ENCODE measurements at places on chromosomes 7 and 10.
A peak's percentile ranks its signal among the peaks of the same experiment; 100 is the strongest.

DNA sequence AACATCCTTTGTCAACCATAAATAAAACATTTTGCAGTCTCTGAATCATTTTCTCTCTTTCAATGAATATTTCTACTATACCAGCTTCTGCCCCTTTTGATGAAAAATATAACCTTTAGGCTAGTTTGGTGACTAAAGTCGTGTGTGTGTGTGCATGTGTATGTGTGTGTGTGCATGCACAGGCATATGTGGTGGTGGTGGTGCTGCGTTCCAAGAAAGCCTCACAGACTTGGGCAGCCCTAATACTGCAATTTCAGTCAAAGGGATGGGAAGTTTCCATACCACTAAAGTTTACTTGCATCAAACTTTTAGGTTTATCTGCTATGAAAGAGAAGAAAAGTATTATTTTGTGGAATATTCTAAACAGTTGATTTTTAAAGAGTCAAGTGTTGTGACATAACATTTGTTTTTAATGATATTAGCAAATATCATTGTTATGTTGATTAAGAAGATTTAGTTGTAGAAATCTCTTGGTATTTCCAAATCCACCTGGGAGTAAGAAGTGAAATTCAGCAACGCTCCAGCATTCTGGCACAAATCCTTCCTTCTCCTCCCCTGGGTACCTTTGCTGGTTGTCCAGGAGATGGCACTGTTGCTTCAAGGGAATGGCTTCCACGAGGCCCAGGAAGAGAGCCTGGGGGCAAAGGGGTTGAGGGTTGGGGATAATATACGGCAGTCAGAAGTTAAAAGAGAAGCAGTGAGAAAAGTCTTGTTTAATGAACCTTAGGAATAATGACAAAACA is 41.5 kb downstream of the ASB4 start:
- DNase-seq = no peak

DNA sequence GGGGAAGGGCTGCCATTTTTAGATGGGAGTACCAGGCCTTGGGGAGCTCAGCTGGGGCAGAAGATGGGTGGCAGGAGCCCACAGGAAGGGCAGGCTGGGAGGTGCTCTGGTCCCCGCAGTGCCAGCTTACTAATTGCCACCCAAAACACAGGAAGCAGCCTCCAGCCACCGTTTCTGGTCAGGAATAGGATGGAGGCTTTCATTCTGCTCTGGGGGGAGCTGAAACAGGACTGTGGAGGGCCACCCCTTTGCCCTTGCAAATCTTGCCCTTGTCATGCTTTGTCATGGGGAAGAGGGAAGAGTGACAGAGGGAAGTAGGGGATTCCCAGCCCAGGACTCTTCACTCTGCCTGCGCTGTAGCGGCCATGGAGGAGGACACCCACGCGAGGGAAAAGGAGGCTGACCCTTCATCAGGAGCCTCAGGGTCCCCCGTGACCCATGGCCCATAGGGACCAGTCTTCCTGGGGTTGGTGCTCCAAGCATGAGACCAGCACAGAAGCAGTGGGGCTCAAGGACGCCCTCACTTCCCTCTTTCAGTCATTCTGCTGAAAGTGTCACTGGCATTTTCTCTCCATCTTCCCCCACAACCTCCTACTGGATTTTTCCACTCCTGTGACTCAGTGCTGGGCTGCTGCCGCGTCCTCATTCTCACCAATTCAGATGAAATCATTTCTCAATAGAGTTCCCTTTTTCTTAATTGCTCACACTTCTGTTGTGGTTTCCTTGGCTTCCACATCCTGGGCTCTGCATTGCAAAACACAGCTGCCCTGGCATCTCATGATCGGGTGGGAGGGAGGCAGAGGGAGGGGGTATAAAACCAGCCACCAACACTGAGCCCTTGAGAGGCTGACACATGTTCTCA is 61.9 kb downstream of the MKI67 start:
- peak; percentile 51 for DNase-seq

DNA sequence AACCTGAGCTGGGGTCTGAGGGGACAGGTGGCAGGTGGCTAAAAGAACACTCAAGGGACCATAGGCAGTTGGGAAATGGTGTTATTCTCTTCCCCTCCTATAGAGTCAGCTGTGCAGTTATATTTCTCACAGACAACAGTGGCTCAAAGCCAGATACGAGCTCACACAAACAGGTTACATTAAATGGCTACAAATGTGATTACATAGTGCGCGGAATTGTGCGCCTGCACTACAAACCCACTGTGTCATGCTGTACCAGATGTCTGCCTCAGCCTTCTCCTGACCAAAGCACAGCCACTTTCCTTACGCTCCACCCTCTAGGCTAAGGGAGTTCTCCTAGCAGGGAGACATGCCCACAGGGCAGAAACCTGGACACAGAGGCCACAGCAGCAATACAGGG is 387.2 kb downstream of the CNTNAP2 start:
- DNase-seq = no peak

DNA sequence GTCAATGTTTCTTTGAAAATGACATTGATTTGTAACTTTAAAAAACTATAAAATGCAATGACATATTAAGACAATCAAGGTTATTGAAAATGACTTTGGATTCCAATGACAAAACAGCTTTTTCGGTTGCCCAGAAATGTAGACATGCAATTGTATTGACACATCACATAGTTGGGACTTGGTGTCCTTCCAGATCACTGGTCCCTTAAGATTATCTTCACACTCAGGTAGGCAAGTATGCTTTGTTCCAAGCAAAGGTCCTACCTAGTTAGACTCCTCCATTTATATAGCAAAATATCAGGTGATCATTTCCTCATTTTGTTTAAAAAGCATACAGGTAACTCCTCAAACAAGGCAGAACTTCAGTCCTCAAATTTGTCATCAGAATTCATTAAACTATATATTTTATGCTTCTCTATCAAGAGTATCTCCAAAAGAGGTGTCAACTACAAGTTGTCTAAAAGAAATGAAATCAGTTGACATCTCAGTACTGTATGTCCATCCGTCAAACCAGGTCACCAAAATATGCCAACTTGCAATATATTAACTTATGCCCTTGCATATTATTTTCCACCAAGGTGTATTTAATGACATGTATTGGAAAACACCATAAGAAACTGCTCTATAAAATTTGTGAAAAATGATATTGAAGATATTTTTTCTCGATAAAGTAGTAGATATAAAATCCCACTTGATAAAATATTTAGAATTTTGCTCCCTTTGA is 64.6 kb downstream of the TSPAN12 start:
- DNase-seq = no peak

- no peak for DNase-seq
These were observed 187.4 kb upstream of the TMEM72 start for GRCh38 chr10:44723619-44724325.

DNA sequence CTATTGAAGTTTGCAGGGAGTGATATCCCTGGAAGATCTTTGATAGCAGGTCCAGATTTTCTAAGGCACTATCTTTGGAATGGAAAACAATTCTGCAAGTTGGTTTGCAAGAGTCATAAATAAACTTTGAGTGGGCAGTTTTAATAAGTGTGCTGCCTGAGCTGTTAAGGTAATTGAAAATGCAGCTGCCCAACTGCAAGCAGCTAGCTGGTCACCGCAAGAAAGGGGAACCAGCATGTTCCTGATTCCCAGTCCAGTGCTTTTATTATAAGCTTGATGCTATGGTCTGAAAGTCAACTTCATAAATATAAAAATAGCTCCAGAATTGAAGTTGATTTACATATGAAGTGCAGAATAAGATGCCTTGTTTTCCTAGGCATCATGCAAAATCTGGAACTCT is 308.4 kb downstream of the ZNF248 start:
- DNase-seq = no peak

- peak; percentile 37 for DNase-seq
These were observed 312.0 kb upstream of the ZMIZ1 start for GRCh38 chr10:78756604-78757343.

DNA sequence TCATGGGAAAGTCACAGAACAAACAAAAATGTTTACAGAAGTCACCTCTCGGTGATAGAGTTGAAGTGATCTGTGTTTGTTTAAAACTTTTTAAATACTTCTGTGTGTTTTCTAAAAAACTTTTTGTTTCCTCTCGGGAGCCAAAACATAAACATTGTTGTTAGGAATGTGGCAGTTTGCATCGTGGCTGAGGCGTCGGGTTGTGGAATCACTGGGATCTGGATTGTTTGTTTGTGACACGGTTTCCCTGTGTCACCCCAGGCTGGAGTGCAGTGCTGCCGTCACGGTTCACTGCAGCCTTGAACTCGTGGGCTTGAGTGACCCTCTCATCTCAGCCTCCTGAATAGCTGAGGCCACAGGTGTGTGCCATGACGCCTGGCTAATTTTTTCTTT is 29.0 kb upstream of the SUN1 start:
- DNase-seq = no peak

DNA sequence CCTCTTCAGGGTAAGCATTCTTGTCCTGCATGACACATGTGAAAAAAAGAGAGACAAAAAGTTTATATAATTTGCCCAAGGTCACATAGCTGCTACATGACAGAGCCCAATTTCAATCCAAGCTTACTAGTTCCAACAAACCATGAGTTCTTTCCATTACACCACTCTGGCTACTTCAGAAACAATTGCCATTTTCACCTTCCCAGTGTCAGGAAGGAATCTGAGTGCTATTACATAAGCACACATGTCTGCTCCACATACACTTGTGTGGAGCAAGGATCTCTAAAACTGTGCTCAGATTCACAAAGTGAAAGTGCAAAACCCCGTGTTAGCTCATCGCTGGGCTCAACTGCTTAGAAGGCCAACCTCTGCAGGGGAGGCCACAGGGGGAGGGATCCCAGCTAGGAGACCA is 356.2 kb upstream of the NFE2L3 start:
- no peak for DNase-seq

GRCh38 chr7:37769291-37769690 is 79.1 kb upstream of the NME8 start:
- DNase-seq = no peak

- DNase-seq = no peak
These were observed 427.1 kb downstream of the TCERG1L start for GRCh38 chr10:130884456-130884855.

DNA sequence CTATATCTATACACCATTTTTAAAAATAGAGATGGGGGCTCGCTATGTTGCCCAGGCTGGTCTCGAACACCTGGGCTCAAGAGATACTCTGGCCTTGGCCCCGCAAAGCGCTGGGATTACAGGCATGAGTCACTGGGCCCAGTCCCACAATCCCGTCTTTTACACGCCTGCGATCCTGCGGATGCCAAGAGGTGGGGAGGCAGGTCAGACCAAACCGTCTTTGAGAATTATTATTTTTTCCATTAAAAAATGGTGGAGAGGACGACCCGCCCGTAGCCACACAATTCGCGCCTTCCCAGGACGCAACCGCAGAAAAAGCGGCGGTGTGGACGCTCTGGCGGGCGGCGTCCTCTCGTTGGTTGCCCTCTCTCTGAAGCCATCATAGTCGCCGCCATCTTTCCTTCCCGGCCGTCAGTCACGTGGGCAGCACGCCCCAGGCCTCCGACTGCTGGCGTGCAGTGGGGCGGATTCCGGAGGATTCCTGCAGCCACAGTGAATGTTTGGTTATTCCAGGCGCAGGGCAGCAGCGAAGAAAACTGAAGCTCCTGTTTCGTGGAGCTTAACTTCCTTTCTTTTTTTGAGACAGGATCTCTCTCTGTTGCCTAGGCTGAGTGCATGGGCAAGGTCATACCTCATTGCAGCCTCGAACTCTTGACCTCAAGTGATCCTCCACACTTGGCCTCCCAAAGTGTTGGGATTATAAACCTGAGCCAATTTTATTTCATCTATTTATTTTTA is 9.9 kb upstream of the EPHB4 start:
- DNase-seq = peak; percentile 51

- no peak for DNase-seq
These were observed 63.6 kb upstream of the NKX6-2 start for GRCh38 chr10:132849546-132850031.

- DNase-seq = no peak
These were observed 18.1 kb downstream of the KCNH2 start for GRCh38 chr7:150959739-150960734.

GRCh38 chr10:86410542-86411124 is 44.0 kb upstream of the GRID1 start:
- DNase-seq = no peak

- no peak for DNase-seq
These were observed 37.5 kb downstream of the BPGM start for GRCh38 chr7:134684165-134684564.

GRCh38 chr7:156445997-156446761 is 194.4 kb upstream of the RNF32 start:
- no peak for DNase-seq

DNA sequence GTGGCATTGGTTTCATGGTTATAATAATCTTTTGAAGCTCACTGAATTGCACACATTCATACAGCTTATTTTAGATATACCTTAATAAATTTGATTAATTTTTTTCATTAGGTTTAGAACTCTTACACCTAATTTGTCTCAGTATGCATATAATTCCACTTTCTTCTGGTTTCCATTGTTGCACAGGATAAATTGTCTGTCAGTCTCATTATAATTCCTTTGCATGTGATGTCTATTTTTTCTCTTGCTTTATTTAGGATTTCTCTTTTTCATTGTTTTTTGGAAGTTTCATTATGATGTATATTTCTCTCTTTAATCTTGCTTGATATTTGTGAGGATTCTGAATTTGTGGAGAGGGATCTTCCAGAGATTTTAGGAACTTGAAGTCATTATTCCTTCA is 84.7 kb downstream of the ARL5B start:
- DNase-seq = no peak

- DNase-seq = no peak
These were observed 59.5 kb upstream of the PRKG1 start for GRCh38 chr10:51014680-51015389.

DNA sequence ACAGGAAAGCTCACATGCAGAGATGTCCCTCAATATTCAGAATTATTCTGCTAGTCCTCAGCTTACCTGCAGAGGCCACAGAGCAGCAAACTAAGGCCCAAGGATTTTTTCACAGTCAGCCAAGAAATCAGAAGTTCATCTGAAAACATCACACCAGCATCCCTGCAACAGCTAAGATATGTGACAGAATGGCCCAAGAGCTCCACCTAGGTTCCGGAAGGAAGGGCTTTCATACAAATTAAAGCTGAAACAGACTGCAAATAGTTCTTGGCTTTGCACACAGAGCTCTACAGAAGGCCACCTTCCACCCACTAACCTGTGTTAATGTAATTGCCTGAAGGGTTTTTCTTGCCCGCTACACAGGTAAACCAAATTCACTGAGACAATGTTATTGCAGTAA is 438.8 kb upstream of the C7orf33 start:
- no peak for DNase-seq

- DNase-seq = no peak
These were observed 433.6 kb downstream of the ACTR3B start for GRCh38 chr7:153193144-153193595.

GRCh38 chr7:41030673-41031072 is 672.2 kb downstream of the INHBA start:
- DNase-seq = no peak

Data from esophagus squamous epithelium (tissue), 5 donors.